ENCODE measurements at places on chromosomes 6 and 20. TPM values are rescaled to one million over a fixed set of nuclear protein-coding genes. Genes with fewer than 3 reads are reported as not detected.

Gene CST2
- total RNA-seq = 1.1 TPM

Gene TBX18
- total RNA-seq = 18.9 TPM

Gene NEDD9
- total RNA-seq = 56.4 TPM

Gene RSPO3
- 63.8 TPM for total RNA-seq

Gene MATN4
- 0.12 TPM for total RNA-seq

Measured in A549 treated with AZD2906 at 1 μM for 4 hours (cell line).